Brain (organoid and tissue), 16 donors: ENCODE measurements at places on chromosomes 2 and 18.

- DNase-seq = no peak
These were observed 271.1 kb downstream of the GALR1 start for GRCh38 chr18:77520767-77521166.

DNA sequence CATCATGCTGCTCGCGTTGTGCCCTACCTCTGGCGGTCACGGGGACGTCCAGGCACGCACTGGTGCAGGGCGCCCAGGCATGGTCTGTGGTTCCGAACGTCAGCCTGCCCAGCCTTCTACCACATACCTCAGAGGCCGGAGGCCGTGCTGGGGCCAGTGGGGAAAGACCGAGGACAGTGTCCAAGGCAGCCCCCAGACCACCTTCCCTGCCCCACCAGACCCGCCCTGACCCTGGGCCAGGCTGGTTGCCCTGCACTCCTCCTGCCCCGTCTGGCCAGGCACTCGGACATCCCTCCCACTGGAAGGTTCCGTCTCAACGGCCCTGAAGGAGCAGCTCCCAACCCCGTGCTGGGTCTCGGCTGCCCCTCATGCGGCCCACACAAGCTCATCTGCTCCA, 32.8 kb downstream of the SLC66A2 start:
- no peak for DNase-seq

- no peak for DNase-seq
These were observed 43.9 kb upstream of the TACR1 start for GRCh38 chr2:75243219-75243618.

- no peak for DNase-seq
These were observed 72.1 kb upstream of the LYPD6B start for GRCh38 chr2:148966438-148966758.

DNA sequence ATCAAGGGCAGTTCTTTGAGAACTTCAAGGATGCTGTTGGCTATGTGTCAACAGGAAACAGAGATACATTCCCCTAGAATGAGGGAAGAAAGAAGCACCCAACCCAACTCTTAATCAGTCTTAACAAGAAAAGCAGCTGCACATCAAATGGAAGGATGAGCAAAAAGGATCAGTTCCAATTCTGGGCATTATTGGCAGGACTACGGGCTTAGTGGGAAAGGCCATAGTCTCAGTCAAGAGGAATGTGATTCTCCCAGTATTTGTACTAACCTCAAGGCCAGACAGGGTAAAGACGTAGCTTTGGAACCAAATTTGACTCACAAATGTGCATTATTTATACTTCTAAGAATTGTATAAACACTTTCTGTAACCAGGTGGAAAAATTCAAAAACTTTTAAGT, 18.2 kb downstream of the BMP10 start:
- no peak for DNase-seq

DNA sequence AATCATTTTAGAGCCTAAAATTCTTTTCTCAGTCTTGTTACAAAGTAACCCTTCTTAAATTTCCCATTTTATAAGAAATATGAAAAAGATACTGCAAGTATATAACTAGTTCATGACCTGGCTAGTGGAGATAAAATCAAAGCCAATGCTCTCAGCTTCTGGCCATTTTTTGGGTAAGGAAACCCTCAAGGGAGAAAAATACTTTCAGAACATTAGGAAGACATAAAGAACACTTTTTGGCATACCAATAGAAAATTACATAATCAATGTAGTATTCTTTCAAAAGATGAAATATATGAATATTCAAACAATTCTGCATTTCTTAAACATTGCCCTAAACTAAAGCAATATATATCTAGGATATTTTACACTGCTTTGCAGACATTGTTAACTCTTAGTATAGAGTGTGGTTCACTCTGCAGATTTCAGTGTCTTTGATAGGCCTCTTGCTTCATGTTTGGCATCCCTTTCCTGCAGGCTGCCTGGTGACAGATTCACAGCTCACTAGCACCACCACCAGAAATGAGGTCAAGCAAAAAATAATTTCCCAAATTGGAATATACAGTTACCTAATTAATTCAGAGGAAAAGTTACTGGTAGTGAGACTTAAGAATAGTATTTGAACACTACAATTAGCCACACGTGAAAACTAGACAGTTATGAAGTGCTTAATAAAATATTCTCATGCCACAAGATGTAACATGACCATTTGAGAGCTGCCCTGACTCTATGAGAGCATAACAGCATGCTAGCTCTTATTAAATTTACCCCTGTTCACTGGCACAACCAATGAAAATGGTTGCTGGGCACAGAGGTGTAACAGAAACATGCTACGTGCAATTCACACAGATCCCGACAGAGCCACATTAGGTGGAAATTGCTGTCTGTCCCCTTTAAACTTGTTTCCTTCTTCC, 36.0 kb downstream of the PAIP2B start:
- peak; percentile 48 for DNase-seq
